Thoracic aorta endothelial cell (primary cell): ENCODE measurements at places on chromosomes 16 and 17. TPM values are rescaled to one million over a fixed set of nuclear protein-coding genes. Genes with fewer than 3 reads are reported as not detected.

Gene KRTAP2-1
- total RNA-seq = not detected in 2 replicates

Gene SLC16A13
- 2.5 and 3.0 TPM in 2 replicates for total RNA-seq

Gene SLFN12L
- under 0.01 TPM in 1 of 2 replicates, not detected in the other for total RNA-seq

Gene HSPB9
- total RNA-seq = not detected in 2 replicates

Gene TMEM186
- total RNA-seq = 4.3 and 4.7 TPM in 2 replicates

Gene PPM1E
- under 0.01 TPM in 2 replicates for total RNA-seq

Gene GGT6
- not detected in 2 replicates for total RNA-seq

Gene CD300LG
- total RNA-seq = not detected in 2 replicates
